Germinal center (tissue), 1 donor: ENCODE measurements at places on chromosomes 12 and 14.

- no peak for DNase-seq
Observed at GRCh38 chr12:45329238-45329637, 113.3 kb downstream of the ANO6 start.

DNA sequence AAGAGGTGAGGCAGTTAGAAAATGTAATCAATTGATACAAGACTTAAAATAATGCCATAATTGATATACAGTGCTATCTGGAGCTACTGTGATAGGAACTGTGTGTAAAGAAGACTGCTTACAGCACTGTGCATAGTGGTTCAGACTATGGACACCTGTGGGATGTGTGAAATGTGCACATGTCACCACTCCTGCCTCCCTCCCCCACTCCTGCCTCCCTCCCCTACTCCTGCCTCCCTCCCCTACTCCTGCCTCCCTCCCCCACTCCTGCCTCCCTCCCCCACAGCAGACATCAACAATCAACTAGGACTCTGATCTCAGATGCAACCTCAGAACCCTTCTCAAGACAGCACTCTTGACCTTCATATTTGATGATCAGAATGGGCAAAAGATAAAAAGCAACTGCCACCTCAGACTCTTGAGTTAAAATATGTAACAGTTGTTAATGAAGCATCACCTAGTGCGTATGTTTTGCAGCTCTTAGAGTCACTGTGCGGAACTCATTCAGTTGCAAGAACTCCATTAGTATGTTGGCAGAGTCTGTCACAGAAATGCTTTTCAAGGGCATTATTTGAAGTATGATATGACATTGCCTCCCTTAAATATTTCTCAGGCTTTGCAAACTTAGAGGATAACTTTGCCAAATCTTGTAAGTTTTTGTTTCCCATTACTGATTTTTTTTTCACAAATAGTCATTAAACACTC lies 255.2 kb upstream of the DDHD1 start:
- DNase-seq: no peak

GRCh38 chr12:82357340-82357739 lies 847 bp downstream of the CCDC59 start:
- DNase-seq: no peak

- DNase-seq: no peak
Observed at GRCh38 chr12:70553391-70553859, 83.8 kb downstream of the PTPRB start.

GRCh38 chr14:61153914-61154545 lies 127.1 kb downstream of the TMEM30B start:
- DNase-seq: no peak

DNA sequence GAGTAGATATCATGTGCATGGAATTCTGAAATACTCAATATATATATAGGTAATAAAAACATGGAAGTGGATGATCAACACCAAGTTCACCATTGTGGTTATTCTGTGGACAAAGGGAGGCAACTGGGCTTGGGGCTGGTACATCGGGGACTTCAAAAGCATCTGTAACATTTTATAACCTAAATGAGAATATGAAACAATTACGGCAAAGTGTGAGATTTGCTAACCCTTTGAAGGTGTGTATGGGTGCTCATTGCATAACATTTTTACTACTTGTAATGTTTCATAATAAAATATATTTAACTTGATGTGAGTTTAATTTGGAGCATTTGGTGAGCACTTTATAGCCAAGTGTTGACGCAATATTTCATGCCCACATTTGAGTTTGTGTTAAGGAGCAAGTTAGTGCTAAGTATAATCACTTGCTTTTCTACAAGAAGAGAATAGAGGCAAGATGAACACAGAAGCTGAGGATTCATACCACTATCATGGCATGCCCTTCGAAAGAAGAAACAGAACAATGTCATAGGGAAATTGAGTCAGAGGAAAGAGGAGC lies 109.3 kb downstream of the NTN4 start:
- DNase-seq: no peak

DNA sequence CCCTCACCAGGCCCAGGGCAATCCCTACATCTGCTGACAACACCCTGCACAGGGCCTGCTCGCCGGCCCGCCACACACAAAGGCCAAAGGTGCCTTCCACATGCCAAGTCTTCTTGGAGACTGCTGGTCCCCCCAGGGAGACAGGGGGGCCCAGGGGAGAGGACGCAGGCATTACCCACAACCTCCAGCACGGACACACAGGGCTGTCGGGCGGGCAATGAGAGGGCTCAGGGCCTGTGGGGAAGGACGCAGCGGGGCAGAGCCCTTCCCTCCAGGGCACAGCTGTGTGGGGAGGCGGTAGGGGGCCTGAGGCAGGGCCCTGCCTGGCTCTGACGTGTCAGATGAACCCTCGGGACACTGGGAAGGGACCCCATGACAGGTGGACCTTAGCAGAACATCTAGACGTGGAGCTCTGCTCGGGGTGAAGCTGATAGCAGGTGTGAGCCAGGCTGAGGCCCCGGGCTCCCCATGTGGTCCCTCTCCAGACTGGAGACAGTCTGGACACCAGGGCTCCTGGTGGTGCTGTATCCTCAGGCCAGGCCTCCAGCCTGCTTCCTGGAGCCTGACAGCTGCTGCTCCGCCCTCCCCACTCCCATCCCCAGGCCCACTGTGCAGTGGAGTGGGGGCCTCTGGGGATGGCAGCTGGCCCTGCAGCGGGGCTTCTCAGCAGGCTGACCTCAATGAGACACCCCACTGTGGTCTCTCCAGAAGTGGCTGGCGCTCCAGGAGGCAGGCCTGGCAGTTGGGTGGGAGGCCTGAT lies 31.6 kb upstream of the NUDT14 start:
- DNase-seq: no peak

DNA sequence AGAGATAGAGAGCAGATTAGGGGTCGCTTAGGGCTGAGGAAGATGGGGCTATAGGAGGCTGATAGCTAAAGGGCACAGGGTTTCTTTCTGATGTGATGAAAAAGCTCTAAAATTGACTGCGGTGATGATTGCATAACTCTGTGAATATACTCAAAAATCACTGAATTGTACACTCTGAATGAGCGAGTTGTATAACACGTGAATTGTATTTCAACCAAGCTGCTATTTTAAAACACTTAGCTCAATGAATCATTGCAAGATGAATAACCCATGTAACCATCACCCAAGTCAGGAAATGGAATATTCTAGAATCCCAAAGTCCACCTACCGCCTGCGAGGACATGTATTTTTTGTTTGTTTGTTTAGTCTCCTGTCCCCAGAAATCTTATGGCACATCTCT lies 60.1 kb upstream of the CCND2 start:
- DNase-seq: no peak

- no peak for DNase-seq
Observed at GRCh38 chr12:112891093-112892024, 15.4 kb upstream of the OAS1 start.

DNA sequence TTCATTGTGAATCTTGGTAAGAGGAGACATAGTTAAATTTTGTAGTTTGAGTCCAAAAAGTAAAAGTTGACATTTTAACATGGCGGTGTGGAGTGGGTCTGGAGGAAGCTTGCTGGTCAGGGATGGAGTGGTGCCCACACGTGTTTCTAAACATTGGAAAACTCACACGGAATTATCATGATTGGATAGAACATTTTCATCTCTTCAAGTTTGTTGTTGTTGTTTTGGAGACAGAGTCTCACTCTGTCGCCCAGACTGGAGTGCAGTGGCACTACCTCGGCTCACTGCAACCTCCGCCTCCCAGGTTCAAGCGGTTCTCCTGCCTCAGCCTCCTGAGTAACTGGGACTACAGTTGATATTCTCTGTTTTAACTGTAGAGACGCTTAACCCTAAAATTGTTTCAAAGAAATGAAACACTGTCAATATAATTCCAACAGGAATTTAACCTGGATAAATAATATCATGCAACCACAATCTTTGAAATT lies 502 bp upstream of the MBIP start:
- no peak for DNase-seq
